ENCODE measurements at places on chromosomes 12 and 14.

DNA sequence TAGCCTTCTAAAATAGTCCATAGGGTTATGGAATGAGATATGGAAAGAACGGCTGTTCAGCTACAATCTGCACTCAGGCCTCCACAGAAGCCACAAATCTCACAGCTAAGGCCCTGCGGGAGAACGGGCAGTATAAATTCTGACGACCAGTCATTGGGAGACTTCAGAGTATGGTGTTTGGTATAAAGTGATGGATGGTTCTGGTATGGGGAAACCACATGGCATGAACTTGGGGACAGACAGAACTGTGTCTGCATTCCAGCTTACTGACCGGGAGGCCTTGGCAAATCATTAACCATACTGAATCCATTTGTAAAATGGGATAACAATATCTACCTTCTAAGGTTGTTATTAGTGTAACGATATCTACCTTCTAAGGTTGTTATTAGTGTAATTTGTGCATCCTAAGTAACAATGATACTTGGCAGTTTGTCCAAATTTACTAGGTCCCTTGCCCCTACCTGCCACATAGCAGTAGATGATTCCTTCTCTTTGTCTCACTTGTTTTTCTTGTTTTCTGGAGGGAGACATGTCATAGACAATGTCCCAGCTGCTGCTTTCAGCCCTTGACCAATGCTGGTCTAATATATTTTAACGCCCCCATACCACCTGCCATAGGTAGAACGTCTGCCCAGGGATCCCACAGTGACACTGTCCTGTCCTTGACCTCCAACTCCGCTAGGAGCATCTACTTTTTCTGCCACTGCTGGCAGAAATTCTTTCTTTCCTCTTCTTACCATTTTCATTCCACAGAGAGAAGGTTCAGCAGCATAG lies 6.8 kb downstream of the CDKL1 start:
- DNase-seq = no peak

GRCh38 chr12:21276826-21277225 lies 57.9 kb downstream of the SLCO1A2 start:
- DNase-seq = no peak

DNA sequence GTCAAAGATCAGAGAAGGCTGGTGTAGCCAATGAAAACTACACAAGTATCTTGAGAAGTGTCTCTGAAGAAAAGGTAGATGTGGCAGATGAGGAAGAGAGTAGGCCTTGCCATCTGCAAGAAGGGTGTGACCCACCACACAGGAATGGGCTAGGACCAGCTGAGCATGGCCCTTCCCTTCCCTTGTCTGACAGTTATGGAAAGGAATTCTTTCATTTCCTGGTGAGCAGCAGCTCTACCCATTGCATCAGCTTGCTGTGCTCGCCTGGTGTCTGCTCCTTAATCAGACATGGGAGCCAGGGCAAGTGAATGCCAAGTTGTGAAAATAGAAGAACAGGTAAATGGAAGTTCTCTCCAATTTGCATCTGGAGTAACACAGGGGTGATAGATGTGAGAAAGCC lies 145.2 kb upstream of the KRR1 start:
- DNase-seq = no peak

DNA sequence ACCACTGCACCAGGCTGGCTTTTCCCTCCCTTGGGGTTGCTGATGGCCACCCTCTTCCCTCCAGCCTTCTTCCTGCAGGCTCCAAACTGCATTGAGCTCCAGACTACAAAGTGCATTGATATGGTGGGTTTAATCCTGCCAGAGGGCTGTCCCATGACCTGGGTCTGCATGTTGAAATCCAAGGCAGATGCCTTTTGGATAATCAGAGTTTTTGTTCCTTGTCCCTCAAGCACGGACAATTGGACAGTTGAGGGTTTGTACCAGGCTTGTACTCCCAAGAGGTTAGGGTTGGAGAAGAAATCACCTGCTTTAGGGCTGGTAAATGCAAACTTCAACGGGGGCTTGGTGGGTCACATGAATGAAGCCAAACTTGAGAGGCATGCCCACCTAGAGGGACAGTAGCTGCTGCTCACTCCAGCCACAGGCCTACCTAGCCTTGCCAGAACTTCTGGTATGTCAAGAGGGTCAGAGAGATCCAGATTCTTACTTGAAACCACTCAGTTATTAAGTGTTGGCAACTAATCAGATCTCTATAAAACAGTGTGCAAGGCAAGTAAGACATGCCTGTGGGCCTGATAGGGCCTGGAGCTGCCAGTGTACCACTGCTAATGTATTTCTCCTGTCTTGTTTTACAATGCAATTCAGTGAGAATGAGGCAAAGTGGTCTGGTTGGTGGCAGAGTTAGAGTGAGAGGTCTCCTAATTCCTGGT lies 21.7 kb upstream of the KRT83 start:
- no peak for DNase-seq

DNA sequence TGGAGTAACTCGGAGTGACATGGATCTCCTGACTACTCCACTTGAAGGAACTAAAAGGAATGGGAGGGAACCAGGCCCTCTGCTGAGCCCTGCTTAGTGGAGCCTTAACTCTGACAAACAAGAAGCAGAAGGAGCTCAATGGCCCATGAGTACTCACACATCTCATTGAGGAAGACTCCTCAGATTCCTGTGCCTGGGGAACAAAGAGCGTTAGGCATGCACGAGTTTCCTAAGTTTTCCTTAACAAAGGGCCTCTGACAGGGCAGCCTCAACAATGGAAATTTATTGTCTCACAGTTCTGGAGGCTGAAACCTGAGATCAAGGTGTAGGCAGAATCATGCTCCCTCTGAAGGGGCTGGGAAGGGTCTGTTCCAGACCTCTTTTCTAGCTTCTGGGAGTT lies 185.7 kb upstream of the NTF3 start:
- no peak for DNase-seq

- DNase-seq = no peak
Measured at GRCh38 chr14:29941401-29941800, 13.8 kb upstream of the PRKD1 start.

DNA sequence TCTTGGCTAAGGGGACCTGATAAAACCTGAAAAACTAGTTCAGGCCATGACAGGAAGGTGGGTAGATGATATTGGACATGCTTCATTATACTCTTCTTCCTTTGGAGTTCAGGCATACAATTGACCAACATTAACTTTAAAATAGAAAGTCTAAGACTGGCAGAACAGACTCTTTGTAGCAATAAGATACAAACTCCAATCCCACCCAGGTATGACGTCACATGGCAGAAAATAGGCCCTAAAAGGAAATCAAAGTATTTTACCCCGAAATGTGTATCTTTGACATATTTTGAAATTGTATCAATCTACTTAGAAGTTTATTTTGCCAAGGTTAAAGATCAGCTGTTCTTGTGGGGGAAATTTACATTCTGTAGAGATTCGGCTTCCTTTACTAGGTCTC lies 198.1 kb upstream of the LRIG3 start:
- DNase-seq = no peak

DNA sequence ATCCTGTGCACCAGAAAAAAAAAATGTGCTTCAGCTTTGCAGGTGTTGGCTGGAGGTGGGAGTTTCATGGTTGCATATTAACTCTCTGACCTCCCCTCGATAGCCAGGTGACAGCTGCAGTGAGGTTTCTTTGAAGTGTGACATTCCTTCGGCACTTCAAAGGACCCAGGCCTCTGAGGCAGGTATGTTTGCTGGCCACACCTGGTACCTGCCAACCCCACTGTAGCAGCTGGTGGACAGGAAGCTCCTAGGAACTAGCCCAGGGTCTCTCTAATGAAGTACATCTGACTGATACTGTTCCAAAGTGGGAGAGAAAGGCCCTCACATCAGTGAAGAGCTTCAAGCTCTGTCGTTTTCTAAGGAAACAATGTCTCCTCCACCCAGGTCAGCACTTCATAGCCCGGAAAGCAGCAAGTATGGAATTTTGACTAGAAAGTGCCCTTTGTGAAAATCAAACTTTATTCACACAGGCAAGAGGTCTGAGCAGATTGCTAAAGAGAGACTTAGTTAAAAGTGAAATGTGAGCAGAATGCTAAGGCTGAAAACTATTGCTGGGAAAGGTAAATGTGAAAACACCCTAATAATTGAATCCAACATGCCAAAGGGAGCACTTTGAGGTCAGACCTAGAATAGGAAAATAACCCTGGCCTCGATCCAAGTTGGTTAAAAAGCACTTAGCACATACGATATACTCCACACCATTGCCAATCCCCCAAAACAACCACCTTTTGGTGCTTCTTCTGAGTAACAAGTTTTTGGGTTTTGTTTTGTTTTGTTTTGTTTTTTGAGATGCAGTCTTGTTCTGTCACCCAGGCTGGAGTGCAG lies 71.3 kb downstream of the PHLDA1 start:
- no peak for DNase-seq

- no peak for DNase-seq
Measured at GRCh38 chr12:9632766-9633165, 25.1 kb upstream of the KLRB1 start.

- peak; percentile 79 for DNase-seq
Measured at GRCh38 chr12:124053851-124054250, 80.8 kb downstream of the ZNF664 start.

GRCh38 chr12:117986705-117987469 lies 18.1 kb upstream of the KSR2 start:
- DNase-seq = no peak

GRCh38 chr12:52307836-52308805 lies 13.1 kb downstream of the KRT83 start:
- no peak for DNase-seq

DNA sequence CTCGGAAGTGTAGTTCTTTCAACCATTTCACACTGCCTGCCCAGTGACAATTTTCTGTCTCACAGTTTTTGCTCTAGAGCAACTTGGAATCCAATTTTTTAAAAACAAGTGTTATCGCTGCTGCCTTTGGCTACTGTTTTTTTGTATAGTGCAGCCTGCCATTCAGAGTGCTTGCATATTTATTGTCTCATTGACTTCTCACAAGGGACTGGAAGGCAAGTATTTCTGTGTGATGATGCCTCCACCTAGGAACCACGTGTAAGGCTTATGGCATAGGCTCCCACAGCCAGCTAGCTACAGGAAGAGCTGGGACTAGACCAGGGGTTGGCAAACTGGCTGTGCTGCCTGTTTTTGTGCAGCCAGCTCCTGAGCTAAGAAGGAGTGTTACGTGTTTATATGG lies 903 bp downstream of the PARPBP start:
- DNase-seq = no peak

GRCh38 chr14:51653079-51653774 lies 1.5 kb downstream of the FRMD6 start:
- no peak for DNase-seq

DNA sequence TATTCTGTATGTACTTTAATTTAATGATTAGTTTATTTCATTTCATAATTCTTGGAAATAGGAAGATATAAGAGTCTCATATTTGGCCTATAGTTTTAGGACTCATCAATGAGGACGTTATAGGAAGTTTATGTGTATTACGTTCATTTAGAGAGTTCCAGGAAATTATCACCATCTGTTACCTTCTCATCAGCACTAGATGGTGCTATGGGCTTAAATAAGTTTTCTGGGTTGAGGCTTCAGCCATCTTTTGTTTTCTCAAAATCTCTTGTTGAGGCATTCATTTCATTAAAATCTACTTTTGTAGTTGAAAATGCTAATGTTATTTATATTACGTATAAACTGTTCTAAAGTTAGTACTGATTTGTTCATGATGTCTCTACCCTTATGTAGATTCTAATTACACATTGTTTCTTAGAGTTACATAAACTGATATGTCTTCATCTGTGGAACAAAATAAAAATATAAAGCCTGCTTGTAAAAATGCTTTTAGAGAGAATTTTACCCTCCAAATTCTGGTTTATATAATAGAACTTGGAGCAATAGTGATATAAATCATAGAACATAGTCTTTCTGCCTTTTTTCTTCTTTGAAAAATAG lies 89.2 kb downstream of the CFAP54 start:
- no peak for DNase-seq

DNA sequence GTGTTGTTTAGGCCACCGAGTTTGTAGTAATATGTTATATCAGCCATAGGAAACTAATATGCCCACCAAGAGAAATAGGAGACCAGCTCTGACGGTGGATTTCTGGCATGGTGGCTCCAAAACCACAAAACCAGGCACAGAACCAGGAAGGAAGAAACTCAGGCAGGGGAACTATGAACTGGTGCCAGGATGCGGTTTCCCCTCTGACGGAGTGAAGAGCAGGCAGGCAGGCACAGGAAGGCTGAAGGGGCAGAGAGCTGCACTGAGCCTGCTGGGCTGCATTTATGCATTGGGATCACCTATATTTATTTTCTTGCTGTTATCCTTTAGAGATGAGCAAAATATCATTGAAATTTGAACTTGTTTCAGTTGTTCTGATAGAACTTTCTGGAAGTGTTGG lies 479.4 kb downstream of the VRK1 start:
- no peak for DNase-seq

DNA sequence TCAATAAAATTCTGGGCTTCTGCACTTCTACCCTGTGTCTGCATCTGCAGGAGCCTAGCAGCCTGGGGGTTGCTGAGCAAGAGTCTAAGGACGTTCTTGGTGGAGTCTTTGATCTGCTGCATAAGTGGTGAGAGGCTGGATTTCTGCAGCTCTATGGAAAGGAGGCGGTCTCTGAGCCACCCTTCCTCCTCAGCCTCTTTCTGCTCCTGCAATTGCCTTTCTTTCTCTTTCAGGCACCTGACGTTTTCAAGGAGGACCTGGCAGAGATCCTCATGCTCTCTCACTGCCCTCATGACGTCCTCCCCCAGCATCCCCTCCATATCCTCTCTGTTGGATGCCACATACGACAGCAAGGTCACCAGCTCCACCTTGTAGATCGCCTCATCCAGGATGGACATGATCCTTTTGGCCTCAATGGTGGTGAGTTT lies 13.6 kb upstream of the TPCN1 start:
- DNase-seq = no peak

DNA sequence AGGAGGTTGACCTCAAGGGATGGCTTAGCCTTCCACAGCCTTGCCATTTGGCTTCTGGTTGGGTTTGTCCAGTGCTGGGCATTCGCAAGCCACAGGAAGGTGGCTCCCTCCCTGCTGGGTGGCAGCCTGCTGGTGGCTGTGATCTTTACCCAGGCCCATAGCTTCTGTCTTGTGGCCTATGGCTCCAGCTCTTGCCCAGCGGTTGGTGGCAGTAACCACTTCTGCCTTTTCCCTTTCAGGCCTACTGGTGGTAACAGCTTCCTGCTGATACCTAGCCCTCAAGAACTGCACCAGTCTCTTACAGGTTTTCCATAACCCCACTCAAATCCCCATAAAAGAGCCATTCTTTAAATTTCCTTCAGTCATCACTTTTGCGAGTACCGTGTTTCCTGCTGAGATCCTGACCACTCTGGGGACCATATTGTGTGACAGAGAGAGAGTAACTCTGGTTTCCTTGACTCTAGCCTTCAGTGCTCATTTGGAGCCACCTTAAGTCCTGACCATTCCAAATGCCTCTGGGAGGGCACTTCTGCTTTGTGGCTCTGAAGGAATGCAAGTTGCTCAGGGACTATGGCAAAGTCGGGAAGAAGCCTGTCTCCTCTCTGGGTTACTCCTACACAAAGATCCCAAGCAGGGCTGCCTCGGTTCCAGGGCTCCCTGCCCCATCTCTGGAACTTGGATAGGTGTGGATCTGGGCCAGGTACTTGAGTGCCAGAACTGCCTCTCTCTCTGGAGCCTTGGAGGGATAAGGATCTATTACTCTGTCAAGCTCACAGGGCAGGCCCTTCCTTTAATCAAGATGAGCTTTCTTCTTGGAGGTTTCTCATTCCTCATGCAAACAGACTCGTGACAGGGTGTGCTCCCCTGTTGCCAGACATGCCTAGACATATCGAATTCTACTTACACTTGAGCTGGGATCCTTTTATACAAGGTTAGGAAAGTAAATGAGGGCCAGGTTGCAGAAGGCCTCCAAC lies 2.9 kb upstream of the NYNRIN start:
- no peak for DNase-seq

GRCh38 chr14:101195309-101195901 lies 291.9 kb upstream of the RTL1 start:
- DNase-seq = peak; percentile 42

GRCh38 chr12:19474147-19474546 lies 34.9 kb downstream of the AEBP2 start:
- DNase-seq = no peak
